GM04503 (cell line): ENCODE measurements at places on chromosomes 3 and 15.
A peak's percentile ranks its signal among the peaks of the same experiment; 100 is the strongest.

DNA sequence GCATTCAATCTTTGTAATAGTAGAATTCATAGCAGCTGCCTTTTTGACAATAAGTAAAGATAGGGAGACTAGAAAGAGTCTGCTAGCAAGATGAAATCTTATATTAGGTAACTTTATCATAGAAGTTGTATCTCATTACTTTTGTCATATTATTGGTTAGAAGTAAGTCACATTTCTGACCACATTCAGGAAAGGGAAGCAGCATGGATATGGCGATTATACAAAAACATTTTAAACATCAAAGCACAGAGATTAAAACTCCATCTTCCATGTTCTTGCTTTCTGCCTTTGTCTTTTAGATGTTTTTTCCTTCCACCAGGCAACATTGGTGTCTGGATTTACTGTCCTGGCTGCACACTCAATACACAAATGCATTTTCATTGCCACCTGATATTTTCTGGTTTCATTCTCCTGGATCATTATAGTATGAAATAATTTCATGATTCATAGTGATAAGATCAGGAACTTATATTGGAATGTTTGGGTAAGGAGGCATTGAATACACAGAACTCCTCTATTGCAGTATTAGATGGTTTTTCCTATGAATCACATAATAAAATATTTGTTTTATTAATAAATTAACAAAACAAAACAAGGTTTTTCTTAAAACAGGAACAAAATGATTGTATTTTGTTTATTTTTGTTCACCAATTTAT lies 1460.3 kb upstream of the CADM2 start:
- DNase-seq, result no peak

- no peak for DNase-seq
These were observed 6.8 kb downstream of the GATA2 start for GRCh38 chr3:128486205-128486628.

DNA sequence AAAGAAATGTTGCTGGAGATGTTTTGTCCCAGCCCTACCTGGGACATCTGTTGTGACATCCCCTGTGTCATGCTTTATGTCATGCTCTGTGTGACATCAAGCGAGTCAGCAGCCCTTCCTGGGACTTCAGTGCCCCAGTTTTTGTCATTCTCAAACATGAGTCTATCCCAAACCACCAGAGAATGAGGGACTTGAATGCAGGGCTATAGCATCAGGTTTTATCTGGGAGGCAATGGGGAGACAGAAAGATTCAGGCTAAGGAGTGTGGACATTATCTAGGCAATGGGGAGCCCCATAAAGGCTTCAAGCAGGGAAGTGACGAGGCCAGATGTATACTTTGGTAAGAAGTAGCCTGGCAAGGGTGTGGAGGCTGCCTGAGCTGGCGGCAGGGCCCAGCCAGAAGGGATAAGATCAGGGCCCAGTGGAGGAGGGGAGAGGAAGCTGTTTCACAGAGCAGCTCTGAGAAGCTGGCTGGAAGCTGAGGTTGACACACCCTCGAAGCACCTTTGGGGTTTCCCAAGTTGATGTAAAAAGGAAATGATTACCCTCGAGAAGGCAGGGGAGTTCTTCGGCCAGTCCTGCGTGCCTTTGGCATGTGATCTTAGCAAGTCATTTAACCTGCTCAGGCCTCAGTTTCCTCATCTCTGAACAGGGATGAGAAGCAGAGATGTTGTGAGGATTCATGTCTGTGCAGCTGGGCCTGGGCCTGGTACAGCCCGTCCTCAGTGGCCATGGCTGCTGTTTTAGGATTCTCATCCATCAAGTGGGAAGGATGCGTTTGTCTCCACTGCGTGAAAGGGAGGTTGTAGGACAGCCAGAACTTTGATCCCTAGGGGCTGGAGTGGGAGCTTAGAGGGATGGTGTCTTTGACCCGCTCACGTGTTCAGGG lies 34.3 kb downstream of the IRAK2 start:
- DNase-seq, result no peak

- no peak for DNase-seq
These were observed 61.8 kb downstream of the ZBBX start for GRCh38 chr3:167318306-167318705.

DNA sequence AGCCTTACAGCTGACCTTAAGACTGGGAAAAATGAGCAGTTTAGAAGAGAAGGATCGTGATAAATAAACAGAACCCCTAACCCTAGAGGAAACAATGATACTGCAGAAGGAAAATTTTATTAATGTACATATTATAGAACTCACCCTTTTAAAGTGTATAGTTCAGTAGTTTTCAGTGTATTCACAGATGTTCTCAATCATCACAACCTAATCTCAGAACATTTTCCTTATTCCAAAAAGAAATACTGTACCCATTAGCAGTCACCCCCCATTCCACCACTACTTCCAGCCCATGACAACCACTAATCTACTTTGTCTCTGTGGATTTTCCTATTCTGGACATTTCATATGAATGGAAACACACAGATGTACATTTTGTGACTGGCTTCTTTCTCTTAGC lies 90.2 kb upstream of the AGTR1 start:
- DNase-seq, result no peak

DNA sequence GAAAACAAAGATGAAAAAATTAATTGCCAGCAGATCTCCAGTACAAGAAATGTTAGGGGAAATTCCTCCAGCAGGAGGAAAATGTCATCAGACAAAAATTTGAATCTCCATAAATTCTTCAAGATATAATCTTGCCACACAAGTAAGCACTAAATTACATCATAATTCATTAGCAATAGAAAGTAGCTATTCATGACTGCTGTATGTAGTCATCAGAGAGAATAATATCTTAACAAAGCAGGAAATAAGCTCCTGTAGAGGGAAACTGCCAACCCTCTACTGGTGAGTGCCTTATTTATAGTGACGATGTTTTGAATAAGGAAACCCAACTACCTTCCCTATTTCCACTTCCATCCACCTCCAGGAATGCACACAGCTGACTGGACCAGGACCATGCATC lies 15.8 kb upstream of the SLC27A2 start:
- peak; percentile 54 for DNase-seq

GRCh38 chr3:143586576-143586975 lies 261.7 kb downstream of the SLC9A9 start:
- DNase-seq, result peak; percentile 30

DNA sequence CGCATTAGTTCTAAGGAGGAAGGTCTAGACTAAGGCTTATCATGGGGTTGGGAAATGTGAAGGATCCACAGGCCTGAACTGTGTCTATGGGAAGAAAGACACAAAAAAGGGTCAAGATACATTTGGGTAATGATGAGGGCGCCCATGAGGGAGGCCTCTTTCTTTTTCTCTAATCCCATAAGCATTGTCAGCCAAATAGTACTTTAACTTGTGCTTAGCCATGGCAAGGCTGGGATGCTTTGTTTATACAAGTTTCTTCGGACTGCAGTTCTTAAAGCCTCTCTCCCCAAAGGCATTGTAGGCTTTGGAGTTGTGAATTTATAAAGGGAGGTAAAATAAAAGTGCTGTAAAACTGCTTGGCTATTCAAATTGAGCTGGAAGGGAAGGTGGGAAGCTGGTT lies 23.4 kb downstream of the ARMC8 start:
- no peak for DNase-seq

GRCh38 chr3:69649120-69650065 lies 89.9 kb upstream of the MITF start:
- no peak for DNase-seq

GRCh38 chr3:38805004-38805403 lies 11.0 kb downstream of the SCN10A start:
- DNase-seq, result no peak

GRCh38 chr15:87777054-87777561 lies 479.4 kb downstream of the NTRK3 start:
- peak; percentile 45 for DNase-seq

DNA sequence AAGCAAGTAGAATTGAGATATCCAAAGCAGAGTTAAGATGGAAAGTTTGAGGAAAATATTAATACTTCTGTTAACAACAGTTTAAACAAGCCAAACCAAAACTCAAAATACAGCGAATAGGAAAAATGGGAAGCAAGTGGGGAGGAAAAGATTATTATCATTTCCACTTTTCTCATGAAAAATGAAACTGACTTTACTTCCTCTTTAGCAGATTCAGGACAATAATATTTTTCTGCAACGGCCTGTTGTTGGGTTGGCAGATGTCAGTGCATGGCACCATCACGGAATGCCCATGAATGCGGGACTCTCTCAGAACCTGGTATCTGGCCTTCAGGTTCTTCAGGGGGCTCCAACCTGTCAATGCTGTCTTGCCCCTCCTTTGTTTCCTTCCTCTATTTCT lies 11.1 kb downstream of the ANKUB1 start:
- DNase-seq, result no peak

DNA sequence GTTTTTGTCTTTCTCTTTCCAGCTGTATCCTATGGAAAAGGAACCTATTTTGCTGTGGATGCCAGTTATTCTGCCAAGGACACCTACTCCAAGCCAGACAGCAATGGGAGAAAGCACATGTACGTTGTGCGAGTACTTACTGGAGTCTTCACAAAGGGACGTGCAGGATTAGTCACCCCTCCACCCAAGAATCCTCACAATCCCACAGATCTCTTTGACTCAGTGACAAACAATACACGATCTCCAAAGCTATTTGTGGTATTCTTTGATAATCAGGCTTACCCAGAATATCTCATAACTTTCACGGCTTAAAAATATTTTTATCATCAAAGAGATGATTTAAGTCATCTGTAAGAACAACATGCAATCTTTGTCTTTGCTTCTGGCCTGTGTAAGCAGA lies 44.9 kb upstream of the PARP14 start:
- no peak for DNase-seq

DNA sequence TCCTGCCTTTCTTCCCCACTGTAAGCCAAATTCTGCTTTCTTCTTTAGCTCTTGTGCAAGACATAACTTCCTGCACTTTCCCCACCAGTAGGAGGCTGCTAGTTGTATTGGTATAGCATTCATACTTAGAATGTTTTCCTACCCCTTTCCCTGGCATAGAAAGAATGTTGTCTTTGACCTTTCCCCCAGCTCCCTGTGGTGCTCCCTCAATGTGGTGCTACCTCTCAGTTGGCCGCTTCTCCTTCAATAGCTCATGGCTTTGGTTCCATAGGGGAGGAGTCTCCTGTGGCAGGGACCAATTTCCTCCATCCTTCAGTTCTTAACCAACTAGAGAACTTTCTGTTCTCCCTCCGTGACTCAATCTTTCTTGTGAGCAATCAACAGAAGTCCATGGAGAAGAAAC lies 67.5 kb upstream of the AKAP13 start:
- DNase-seq, result no peak

GRCh38 chr3:3743754-3744153 lies 55.5 kb upstream of the LRRN1 start:
- DNase-seq, result no peak

DNA sequence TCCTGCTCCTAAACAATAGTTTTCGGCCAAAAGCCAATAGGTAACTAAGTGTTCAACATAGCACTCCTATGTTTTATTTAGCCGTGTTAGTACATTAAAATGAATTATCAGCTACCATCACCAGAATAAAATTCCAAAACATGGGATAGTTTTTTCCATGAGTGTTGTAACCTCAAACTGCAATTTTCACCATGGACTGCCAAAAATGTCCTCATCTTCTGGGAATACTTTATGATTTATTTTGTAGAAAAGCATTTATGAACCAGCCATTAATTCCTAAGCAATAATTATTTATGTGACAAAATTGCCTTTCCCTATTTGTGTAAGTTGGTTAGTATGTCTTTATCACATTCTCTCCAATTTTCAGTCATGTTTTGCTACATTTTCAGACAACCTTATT lies 438.1 kb downstream of the NAALADL2 start:
- no peak for DNase-seq

GRCh38 chr15:36403351-36403750 lies 176.1 kb upstream of the CDIN1 start:
- no peak for DNase-seq

DNA sequence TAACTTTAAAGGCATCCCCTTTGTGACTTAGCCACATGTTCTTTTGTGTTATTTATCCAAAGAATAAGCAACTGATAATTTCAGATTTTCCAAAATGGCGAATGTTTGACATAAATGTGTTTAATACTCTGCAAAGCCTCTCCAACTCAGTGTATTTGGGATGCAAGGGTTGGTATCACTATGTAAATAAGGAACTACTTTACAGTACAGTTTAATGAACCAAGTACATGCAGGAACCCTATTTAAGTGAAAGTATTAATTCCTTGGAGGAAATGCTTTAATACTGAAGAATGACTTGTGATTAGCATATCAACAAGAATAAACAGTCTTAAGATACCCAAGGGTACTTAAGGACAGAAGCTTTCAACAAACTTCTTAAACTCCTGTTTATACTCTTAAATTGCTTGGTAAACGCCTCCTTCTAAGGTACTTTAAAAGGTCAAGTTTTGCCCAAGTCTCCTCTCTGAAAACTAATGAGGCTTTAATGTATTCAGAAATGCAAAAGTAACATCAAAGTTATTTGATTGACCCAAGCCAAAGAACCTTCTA lies 107.7 kb downstream of the TNIK start:
- no peak for DNase-seq

DNA sequence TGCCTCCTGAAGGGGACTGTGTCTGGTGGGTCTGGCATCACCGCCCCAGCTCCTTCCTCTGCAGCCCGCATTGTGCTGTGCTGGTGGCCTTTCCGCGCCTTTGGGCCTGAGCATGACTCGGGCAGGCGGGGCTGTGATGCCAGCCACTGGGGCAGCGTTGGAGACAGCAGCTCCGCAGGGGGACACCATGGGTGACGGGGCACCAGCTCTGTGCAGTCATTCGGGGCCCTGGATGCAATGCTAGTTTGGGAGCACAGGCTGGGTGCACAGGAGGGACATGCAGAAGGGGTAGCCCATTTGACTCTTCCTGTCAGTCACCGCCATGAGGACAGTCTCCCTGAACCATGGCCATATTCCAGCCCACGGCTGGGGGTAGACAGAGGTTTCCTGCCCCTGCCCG lies 83.8 kb upstream of the SNRPA1 start:
- no peak for DNase-seq

GRCh38 chr3:56806407-56806806 lies 4.7 kb upstream of the ARHGEF3 start:
- no peak for DNase-seq

- no peak for DNase-seq
These were observed 14.2 kb upstream of the CEP152 start for GRCh38 chr15:48825075-48825474.

- DNase-seq, result no peak
These were observed 77.6 kb downstream of the MAGI1 start for GRCh38 chr3:65961128-65961527.

DNA sequence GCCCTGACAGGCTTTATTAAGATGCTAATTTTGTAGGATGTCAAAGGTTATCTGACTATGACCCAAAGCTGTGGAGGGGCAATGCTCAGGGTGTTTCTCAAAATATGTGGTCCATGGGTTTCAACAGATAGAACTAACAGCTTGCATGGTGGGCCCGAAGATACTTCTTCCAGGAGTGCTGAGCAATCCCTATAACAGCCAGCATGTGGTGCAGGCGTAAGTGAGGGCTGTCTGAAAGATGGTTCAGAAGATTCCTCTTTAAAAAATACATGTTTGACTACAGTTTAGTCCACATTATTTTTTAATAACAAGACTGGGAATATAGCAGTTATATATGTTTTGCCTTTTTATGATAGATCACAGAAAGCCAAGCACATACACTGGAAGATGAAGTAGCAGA lies 7.6 kb downstream of the SCG3 start:
- DNase-seq, result no peak

GRCh38 chr15:41285285-41285684 lies 47.1 kb downstream of the OIP5 start:
- DNase-seq, result no peak
